ENCODE measurements at places on chromosomes 6 and 20.

DNA sequence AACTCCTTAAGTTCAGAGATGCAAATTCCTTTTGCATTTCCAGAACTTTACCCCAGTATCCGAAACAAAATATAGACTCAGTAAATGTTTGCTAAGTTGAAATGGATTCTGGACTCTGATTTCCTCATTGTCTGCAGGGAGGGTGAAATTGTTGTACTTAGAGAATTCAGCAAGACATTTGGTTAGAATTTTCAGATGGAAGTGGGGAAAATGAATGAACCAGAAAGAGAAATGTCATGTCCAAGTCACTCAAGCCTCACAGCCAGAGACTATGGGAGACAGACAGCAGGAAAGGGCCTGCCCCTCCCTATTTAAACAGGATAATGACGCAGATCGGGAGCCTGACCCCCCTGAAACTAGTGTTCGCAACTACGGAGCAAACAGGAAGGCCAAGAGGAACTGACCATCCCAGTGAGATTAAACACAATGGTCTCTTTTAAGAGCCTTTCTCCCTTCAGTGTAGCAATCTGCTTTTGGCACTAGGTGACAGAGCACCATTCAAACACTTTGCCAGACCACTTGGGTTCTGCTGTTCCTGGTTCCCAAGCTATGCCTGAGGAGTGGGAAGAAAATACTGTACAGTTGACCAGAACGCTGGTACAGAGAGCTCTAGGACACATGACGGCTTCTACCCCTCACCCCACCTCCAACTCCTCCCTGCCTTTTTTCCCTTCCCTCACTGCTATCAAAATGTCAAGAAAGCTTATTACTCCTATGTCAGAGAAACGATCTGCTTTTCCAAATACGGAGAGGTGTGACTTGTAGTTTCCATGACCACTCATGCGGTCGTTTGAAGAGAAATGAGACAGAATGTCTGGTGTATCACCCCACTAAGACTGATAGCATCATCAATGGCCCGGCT, 13.7 kb downstream of the NEDD9 start:
- DNase-seq: peak; percentile 83

GRCh38 chr6:99136488-99136887, 188.7 kb upstream of the FBXL4 start:
- DNase-seq: no peak

DNA sequence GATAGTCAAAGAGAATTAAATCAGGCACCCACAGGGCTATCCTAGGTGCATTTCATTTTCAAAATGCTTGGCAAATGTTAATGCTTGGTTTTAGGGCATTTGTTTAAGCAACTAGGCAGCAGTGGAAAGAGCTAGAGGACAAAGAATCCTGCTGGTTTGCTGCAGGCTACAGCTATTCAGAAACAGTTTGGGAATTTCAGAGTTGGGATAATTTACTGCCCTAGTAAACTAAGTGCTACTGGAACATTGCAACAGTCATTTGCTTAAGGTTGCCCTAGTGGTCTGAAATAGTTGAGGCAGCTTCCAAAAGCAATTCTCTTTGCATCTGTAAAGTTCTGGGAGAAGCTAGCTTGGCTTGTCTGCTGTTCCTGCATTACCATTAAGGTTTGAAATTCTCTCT, 312.7 kb downstream of the LAMA2 start:
- DNase-seq: no peak

- DNase-seq: no peak
These were observed 14.6 kb downstream of the SYNJ2 start for GRCh38 chr6:157996201-157996712.

DNA sequence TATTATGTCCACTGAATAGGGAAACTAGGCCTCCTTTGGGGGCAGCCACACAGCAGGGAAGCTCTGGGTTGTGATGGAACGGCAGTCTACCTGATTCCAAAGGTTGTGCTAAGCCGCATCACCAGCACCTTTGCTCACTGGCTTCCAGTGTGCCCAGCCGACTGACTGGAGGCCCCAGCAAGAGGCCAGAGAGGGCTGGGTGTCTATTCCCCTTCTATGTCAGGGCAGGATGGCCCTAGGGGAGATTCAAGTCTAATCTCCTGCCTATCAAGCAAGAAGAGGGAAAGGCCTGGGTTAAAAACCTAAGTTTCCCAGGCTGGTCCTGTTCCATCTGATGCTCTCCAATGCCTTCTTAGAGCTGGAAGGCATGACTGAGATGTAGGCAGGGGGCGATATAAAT, 53.6 kb downstream of the JPH2 start:
- DNase-seq: no peak
